ENCODE measurements at places on chromosomes 3 and 15.

DNA sequence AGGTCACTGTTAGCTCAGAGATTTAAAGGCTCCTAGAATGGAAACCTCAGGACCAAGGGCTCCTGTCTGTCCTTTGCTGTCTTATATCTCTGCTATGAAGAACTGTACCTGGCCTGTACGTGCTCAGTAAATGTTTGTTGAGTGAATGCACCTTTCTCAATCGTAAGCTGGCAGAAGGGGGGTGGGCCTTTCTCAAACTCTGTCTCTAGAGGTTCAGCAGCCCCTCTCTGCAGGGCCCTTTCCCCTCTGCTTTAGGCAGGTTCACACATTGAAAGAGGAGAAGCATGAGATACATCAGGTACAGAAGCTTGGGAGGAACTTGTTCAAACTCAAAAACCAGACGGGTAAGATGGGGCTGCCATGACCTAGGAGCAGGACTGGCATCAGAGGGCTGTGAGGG is 155.6 kb downstream of the GOLGA6L4 start:
- no peak for DNase-seq

DNA sequence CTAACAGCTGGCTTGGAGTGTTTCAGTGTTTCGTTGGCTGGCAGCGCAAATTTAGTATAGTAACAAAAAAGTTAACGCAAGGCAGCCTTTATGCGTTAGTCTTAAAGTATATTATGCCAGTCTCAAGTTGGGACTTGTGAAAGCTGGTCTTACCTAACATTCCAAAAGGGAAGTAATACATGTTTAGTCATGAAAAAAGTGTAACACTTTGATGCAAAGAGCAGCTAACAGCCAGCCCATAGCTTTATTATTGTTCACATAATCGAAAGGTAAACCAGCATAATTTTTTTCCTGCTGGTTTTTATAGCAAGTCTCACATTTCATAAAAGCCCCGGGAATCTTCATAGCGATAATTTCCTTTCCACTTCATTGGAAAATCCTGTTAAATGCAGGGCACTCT is 2.4 kb upstream of the GPR87 start:
- DNase-seq: no peak

DNA sequence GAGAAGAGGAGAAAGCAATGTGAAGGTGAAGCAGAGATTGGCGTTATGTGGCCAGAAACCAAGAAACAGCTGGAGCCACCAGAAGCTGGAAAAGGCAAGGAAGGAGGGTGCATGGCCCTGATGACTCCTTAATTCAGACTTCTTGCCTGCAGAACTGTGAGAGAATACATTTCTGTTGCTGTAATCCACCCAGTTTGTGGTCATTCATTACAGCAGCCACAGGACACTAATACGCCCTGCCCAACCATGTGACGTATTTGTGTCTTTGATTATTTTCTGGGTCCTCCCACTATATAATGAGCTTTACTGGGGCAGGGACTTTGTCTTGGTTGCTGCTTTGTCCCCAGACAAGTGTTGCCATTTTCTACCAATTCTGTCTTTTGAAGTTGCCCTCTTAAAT is 64.5 kb upstream of the MITF start:
- no peak for DNase-seq

DNA sequence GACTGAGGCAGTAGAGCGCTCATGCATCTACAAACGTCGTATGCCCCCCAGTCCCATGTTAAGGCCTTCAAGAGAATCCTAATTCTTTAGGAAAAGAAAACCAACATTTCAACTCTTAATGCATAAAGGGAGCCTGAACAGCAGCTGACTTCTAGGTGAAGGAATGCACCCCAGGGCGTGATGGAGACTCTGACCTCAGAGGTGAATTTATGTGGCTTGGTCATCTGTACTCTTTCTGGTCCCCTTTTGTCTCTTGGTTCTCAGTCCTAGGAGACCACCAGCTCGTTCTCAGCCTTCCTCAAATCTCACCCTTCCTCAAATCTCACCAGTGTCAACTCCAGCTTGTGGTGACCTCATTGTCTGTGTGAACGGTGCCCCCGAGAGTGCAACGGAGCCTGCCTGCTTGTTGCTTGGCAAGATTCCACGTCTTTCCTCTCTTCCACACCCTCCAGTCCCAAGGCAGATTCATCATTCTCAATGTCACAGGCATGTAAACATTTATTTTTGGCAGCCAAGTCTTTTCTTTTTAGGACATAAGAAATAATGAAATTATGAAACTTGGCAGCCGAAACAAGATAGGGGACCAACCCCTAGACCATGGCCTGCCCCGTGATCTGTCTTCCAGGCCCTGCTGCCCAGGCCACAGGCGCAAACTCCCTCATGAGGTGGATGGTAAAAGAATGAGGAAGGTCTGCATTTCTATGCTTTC is 166.2 kb downstream of the ADAMTS17 start:
- no peak for DNase-seq

GRCh38 chr3:108722724-108723123 is 34.5 kb downstream of the RETNLB start:
- no peak for DNase-seq

GRCh38 chr15:73760330-73761329 is 7.5 kb upstream of the INSYN1 start:
- no peak for DNase-seq

GRCh38 chr3:36434687-36435426 is 54.6 kb downstream of the STAC start:
- peak; percentile 17 for DNase-seq

- no peak for DNase-seq
Measured at GRCh38 chr15:89646416-89647141, 8.7 kb downstream of the KIF7 start.

- no peak for DNase-seq
Measured at GRCh38 chr3:187870360-187871203, 125.3 kb upstream of the BCL6 start.

GRCh38 chr3:178393824-178394223 is 142.4 kb upstream of the KCNMB2 start:
- DNase-seq: peak; percentile 79
